ENCODE measurements at places on chromosomes 2 and 18. TPM values are rescaled to one million over a fixed set of nuclear protein-coding genes. Genes with fewer than 3 reads are reported as not detected.

GRCh38 chr18:78402966-78403365 is 576.7 kb upstream of the SALL3 start:
- ATAC-seq: no peak

GRCh38 chr2:160363961-160364360 is 129.6 kb downstream of the RBMS1 start:
- ATAC-seq: no peak

DNA sequence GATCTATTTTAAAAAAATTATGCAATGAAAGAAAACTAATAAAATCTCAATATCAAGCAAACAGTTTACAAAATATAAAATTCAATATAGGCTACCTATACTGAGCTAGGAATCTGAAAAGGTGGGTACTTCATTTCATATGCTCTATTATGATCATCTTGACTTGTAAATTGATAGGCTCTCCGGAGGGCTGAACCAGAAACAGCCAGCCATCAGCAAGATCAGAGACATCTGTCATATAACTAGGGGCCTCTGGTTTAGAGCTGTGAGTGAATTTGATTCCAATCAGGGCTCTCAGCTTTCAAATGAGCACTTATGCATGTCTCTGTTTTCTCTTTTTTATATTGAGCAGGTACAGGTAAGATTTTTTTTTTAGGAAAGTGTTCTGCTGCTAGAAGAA is 114.2 kb downstream of the SPHKAP start:
- no peak for ATAC-seq

The LONRF2 gene
- total RNA-seq: 0.48 TPM

DNA sequence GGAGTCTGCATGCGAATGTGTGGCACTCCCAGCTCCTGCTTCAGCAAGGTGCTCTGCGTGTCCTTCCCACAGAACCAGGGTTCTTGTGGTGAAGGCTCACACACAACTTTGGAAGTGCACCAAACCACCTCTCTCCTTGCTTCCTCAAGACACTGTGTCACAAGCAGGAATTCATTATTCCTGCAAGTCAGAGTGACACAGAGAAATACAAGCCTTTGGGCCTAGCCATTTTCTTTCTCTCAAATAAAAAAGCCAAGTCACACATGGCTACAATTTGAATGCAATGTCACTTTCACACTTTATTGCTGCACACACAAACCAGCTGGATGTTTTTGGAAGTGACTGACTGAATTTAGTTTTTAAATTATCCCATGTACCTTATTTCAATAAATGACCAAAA is 30.1 kb upstream of the THOC1 start:
- ATAC-seq: no peak

GRCh38 chr2:2613279-2614199 is 282.5 kb upstream of the MYT1L start:
- peak; percentile 100 for ATAC-seq

GRCh38 chr18:12079491-12080237 is 14.0 kb upstream of the ANKRD62 start:
- ATAC-seq: no peak

The SLC14A1 gene
- total RNA-seq: 0.52 TPM

GRCh38 chr2:11521775-11522174 is 12.1 kb upstream of the GREB1 start:
- ATAC-seq: no peak

GRCh38 chr2:152693033-152693432 is 24.2 kb downstream of the PRPF40A start:
- no peak for ATAC-seq

- no peak for ATAC-seq
Observed at GRCh38 chr2:20050104-20050645, 1.3 kb downstream of the LAPTM4A start.

GRCh38 chr18:5297597-5297996 is 2.1 kb upstream of the ZBTB14 start:
- ATAC-seq: no peak

The RHOB gene
- total RNA-seq: 32.0 TPM

DNA sequence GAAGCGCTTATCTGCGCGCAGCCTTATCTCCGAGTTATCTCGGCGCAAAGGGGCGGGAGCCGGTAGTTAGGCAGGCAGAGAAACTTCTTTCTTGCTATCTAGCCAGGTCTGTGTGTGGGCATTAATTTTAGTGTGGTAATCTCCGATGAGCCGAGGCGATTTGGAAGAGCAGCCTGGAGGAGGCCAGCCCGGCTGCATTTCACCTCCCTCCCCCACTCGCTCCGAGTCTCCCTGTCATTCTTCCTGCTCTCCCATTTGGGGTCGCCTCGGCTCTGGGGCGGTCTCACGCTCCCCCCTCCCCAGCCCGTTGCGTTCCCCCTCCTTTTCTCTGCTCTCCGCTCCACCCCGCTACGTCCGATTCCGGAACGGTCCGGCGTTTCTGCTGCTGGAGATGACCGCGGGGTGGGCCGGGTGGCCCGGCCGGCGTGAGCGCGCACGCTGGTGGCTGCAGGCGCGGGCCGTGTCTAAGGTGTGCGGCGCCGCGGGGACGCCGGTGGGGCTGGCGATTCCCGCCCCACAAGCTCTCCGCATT is 566 bp downstream of the GATA6 start:
- peak; percentile 40 for ATAC-seq

DNA sequence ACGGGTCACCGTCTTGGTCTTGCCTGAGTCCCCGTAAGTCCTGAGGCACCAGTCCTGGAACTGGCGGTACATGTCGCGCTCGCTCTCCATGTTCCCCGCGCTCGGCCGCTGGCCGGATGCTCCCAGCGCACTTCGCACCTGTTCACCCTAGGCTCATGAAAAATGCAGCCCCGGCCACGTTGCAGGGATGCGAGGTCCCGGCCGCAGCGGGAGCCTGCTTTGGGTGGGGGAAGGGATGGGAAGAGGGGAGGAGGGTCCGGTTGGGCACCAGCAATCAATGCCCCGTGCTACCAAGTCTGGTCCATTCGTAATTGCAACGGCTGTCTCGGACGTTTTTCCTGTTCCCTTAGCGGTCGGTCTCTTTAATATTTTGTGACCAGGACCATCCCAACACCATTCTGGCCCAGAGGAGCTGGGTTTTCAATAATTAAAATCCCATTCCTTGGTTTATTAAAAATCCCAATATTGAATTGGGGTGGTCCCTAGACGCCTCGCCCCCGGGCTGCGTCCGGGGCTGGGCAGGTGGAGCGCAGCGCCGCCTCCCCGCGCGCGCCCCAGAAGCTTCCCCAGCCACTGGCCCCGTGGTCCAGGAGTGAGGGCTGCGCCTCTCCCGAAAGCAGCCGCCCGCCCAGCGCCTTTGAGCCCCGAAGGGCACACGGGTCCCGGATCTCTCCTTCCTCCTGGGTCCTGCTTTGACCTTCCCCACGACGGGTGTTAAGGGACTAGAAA is 1.4 kb downstream of the NOL4 start:
- no peak for ATAC-seq

DNA sequence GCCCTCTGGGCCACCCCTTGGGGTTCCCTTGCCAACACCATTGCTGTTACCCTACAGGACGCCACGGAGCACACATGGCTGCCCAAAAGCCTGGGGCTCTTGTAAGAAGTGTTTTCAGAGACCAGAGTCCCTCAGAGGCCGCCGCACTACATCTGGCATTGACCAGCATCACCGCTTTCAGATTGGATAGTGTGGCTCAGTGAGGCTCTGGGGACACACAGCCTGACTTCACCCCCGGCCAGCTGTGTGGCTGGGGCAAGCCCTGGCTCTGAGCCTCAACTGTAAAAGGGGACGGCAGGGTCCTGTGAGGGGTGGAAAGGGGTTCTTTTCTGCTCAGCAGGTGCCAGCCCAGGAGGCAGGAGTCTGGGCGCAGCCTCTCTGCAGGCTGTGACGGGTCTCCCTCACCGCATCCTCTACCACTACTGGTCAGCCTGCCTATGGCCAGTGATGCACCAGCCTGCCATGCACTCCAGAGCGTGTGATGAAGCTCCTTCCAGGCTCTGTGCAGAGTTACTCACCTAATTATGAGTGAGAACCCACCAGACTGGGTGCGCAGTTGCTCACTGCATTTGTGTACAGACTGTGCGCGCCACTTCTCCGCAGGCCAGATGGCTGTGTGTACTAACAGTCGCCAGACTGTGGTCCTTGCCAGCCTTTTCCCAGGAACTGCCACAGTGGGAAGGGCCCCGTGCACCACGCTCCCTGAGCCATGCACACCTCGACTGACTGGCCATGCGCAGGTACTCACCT is 10.7 kb upstream of the OTOF start:
- ATAC-seq: no peak

DNA sequence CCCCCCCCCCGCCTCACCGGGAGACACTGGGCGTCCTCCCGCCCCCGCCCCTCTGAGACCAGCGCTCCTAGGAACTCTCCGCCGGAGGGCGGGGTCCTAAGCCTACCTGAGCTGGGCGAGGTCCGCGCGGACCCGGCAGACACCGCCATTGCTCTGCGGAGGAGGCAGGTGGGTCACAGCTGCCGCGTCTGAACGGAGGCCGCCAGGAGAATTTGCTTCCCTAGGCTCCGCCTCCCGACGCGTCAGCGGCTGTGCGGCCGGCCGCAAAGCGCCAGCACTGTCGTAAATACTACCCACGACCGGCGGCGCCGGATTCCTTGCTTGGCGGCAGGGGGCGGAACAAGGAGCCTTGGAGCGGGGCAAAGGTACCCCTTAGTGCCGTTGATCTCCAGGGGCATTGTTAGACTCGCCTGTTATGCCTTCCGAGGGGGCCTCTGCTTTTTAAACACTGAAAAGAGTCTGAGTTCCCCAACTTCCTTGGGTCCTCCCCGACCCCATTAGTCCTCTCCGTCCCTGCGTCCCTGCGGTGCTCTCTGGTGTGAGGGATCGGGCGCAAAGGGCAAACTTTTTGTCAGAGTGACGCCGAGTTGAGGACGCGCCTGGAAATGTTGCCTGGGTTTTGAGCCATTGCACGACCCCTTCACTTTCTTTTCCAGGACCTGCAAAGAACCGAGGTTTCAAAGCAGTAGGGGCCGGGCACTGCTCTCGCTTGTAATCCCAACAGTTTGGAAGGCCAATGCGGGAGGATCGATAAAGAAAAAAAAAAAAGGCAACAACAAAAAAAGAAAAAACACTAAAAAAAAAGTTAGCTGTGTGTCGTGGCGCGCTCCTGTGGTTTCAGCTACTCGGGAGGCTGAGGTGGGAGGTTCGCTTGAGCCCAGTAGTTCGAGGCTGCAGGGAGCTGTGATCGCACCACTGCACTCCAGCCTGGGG is at the start of gene GGCX:
Gene GGCX, minus strand, starts transcription at position 214 of the 933 bp plus-strand sequence. Its CDS starts 65 bp downstream, at position 149.
- peak; percentile 98 for ATAC-seq

The FOSL2 gene
- total RNA-seq: 166 TPM

DNA sequence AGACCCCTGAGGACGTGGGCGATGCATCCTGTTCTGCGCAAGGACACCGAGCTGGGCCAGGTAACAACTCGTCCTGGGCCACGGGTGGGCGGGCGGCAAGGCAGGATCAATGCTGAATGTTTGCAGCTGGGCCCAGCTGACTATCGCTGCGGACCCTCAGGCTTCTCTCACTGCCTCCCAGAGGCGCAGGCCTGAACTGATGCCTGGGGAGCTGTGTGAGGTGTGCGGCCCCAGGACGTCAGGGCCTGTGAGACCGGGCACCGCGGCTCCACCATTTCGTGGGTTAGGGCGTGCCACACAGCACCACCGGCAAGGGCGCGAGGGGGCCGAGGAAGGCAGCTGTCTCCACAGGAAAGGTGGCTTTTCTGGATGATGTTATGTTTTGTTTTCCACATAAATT is 307.4 kb downstream of the NDUFA10 start:
- no peak for ATAC-seq

The REEP1 gene
- 1.6 TPM for total RNA-seq

The SIX3 gene
- not detected for total RNA-seq

The LIPG gene
- 8.6 TPM for total RNA-seq

The ATP6V1C2 gene
- total RNA-seq: 5.1 TPM

Measured in esophagus mucosa (tissue), 1 donor.